D721Med (cell line): ENCODE measurements at places on chromosomes 3 and 15.

GRCh38 chr15:93527374-93528050, 438.5 kb upstream of the RGMA start:
- no peak for DNase-seq

DNA sequence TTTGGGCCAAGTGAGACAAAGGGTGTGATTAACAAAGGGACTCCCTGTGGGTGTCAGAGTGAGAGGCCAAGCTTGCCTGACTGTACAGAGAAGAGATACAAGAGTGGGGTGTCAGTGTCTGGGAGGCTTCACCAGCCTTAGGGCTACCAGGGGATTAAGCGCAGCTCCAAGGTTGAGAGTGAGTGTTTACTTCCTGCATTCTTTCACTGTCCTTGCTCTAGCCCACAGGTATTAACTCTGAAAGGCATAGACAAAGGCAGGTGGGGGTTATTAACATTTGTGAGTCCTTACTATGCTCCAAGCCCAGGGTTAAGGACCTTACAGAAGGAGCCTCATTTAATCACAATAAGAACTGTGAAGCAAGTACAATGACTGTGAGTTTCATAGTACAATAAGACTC, 107.6 kb downstream of the IL20RB start:
- no peak for DNase-seq

DNA sequence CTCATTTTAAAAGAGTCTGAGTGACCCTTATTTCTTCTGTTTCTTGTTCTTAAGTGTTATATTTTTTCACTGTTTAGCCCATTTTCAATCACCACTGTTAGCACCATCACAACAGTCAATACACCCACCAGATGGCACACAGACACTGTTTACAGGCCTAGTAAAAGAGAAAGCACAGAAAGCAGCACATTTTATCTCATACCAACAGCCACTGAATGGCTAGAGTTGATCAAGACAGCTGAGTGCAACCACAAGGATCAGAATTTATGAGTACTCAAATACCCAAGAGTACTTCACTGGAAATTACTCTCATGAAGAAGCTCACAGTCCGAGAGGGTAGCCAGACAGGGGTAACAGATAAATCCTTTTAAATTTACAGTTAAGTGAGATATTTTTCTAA, 127.0 kb downstream of the TFDP2 start:
- DNase-seq, result no peak

- DNase-seq, result no peak
Observed at GRCh38 chr3:170642882-170643601, 57.2 kb upstream of the SLC7A14 start.

GRCh38 chr3:124032311-124032880, 40.5 kb upstream of the ROPN1 start:
- no peak for DNase-seq

- no peak for DNase-seq
Observed at GRCh38 chr15:31214158-31214863, 112.3 kb upstream of the KLF13 start.

DNA sequence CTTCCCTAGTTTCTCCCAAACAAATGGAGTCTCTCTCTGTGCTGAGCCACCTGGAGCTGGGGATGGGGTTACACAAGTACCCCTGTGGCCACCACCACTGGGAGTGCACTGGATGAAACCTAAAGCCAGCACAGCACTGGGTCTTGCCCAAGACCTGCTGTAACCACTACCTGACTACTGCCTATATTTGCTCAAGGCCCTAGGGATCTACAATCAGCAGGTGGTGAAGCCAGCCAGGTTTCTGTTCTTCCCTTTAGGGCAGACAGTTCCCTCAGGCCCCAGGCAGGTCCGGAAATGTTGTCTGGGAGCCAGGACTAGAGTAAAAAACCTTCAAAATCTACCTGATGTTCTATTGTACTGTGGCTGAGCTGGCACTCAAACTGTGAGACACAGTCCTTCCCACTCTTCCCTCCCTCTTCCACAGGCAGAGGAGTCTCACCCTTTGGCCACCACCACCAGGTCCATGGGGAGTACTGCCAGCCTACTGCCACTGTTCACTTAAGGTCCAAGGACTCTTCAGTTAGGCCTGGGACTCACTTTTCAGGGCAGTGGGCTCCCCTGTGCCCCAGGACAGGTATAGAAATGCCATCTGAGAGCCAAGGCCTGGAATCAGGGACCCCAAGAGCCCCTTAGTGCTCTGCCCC, 23.8 kb downstream of the C3orf20 start:
- DNase-seq, result no peak

DNA sequence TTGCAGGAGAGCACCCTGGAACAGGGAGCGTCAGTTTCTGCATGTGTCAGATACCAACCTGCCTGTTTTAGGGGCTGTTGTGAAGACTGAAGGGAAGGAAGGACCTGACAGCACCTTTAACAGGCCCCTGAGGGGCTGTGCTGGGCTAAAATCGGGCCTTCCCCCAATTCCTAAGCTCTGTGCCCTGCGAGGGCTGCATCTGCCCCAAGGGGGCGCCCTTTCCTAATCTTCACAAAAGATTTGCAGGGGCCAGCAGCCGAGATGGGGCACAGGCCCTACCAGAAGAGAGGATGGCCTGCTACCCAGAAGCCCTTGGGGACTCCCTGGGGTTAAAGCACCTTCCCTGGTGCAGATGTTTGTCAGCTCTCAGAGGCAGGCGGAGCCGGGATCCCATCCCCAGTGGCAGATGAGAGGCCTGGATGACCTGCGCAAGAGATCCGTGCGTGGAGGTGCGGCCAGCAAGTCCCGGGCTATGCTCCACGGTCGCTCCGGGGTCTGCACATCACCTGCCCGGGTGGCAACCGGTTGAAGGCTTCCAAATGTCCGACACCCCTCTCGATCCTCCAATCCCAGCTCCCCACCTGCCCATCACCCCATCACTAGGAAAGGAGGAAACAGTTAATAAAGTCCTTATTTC, 53.6 kb downstream of the RHCG start:
- peak; percentile 79 for DNase-seq

- DNase-seq, result no peak
Observed at GRCh38 chr3:35492841-35493240, 146.5 kb upstream of the ARPP21 start.

GRCh38 chr15:40257656-40258450, 19.0 kb downstream of the PAK6 start:
- no peak for DNase-seq

GRCh38 chr3:100395679-100396431, 5.0 kb downstream of the TOMM70 start:
- no peak for DNase-seq

DNA sequence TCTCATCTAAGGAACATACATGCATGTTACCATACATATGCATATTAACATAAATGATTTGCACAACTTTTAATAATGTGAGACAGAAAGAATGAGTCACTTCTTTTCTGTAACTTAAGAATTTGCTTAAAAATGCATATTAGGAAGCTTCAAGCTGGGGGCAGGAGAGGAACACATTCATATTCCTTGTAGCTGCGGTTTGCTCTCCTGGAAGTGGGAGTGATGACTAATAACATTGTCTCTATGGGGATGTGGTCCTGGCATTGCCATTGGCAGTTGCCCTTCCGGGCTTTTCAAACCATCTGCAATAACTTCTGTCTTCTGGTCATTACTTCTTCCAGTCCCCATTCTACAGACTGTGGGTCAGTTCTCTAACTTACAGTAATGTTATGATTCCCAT, 15.6 kb downstream of the CHST2 start:
- DNase-seq, result no peak

GRCh38 chr3:124373524-124373923, 356.7 kb upstream of the UMPS start:
- DNase-seq, result no peak

DNA sequence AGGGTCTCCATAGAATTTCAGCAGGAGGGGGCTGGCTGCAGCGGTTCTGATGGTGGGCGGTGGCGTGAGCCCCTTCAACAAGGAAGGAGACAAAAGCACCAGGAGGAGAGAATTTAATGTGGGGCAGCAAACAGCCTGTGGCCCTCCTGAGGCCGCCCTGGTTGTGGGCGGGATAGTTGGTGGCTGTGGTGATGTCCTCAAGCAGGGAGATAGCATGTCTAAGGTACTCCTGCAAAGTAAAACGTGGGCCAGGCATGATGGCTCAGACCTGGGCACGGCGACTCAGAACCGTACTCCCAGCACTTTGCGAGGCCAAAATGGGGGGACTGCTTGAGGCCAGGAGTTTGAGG, 94.0 kb downstream of the LRRK1 start:
- DNase-seq, result no peak

DNA sequence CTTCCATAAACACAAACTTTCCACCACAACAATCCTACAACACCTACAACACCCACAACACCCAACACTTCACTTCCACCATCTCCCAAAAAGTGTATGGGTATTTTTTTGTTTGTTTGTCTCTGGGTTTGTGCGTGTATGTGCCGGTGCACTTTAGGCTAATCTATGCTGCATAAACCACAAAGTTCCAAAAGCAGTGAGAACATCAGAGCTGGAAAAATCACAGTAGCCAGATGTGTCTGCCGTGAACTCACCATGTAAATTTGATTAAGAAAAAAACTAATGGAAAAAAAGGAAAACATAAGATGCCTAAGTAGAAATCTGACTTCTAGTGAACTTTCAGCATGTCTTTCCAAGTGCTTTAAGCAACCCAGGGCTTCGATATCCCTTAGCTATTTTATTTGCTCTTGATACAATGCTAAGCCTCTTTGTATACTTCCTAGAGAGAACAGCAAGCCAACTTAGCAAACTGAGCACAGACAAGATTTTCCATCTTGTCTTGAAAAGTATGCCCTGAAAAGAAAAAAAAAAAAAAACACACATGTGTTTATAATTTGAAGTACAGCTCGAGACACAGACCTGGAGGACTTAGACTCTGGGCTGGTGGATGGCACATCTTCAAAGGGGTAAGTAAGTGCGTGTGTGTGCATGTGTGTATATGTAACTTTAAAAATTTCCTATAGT, 91.4 kb downstream of the WWTR1 start:
- no peak for DNase-seq

GRCh38 chr15:87033056-87033455, 953.4 kb downstream of the AGBL1 start:
- DNase-seq, result no peak

- no peak for DNase-seq
Observed at GRCh38 chr3:42061713-42062380, 29.3 kb upstream of the TRAK1 start.

DNA sequence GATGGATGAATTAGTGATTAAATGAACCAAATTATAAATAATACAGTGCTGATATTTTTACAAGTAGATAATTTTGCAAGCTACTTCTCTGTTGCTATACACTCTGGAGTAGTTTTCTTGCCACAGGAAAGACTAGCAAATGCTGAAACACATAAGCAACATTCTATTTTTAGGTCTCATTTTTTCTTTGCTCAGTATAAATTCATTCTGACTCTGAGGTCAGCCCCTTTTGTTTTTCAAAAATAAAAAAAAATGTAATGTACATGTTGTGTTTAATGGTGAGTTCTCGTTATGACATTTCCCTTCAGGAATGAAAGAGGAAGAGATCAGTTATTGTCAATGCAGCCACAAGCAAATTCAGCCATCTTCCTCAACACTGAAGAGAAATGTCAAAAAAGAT, 24.9 kb downstream of the GJD2 start:
- DNase-seq, result no peak

- DNase-seq, result no peak
Observed at GRCh38 chr3:97970956-97971620, 1.1 kb downstream of the RIOX2 start.

DNA sequence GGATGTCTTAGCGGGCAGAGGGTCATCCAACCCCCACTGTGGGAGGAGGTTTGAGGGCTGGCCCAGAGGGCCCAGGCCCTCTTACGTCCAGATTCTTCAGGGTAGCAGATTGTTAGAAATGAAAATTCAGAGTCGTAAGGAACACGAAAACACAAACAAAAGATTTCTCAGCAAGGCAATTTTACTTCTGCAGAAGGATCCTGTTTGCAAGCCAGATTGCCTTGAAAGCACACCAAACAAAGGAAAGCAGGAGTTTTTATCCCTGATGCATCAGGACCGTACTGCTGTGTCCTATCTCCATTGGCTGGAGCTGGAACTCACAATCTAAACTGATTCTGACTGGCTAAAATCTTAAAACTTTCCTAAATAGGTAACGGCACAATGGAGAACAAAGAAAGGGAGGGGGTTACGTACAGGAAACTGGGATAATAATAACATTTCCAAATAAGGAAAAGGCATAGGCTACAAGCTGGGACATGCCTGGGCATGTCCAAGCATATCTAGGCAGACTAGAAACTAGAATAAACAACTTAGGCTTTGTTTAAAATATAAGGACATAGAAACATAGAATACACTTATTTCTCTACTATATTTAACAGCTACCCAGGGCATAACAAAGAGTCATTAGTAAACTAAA, 97.3 kb upstream of the C2CD4B start:
- DNase-seq, result no peak

GRCh38 chr15:71261909-71262308, 146.6 kb downstream of the THSD4 start:
- no peak for DNase-seq

GRCh38 chr3:77420336-77420735, 380.4 kb downstream of the ROBO2 start:
- DNase-seq, result no peak

GRCh38 chr3:1400571-1400970, 307.7 kb downstream of the CNTN6 start:
- no peak for DNase-seq

- no peak for DNase-seq
Observed at GRCh38 chr3:43191116-43191515, 85.2 kb upstream of the POMGNT2 start.

GRCh38 chr3:99683465-99683864, 45.1 kb downstream of the COL8A1 start:
- no peak for DNase-seq

- peak; percentile 23 for DNase-seq
Observed at GRCh38 chr15:34038023-34038870, 757 bp downstream of the AVEN start.

GRCh38 chr3:37640636-37641375, 220.9 kb upstream of the CTDSPL start:
- DNase-seq, result no peak

DNA sequence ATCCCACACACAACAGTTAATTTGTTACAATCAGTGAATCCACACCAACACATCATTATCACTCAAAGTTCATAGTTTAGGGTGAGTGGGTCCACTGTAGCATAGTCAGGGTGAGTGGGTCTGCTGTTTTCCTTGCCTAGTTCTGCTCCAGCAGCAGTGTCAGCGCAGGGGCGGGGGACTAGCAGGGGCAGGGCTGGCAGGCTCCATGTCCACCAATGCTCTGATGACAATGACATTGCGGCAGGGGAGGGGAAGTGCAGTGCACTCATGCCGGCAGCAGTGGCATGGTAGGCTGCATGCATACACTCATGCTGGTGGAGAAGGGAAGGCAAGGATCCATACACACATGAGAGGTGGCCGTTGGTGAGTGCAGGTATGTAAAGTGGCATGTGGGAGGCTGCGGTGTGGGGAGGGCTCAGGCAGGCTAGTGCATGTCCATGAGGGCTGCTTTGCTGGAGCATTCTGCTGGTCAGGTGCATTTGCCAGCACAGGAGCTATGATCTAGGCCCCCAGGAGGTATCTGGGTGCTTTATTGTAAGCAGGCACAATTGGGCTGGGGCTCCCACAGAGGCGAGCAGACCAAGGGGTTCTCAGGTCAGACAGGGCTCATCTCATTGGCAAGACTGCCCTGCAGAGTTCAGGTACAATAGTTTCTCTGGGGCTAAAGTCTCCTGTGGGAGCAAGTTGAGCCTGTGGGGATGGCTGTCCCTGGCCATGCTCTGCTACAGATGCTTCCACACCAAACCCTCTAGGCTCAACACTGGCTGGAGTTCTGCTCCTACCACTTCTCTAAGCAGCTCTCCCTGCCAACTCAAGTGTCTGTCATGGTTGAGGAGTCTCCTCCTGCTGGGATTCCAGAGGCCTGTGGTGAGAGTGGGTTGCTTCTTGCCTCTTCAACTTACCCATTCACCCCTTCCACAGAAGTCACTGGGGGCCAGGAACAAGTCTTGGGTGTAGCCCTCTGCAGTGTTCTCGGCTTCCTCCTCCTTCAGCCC, 81.3 kb downstream of the KCNAB1 start:
- no peak for DNase-seq
